ENCODE measurements at places on chromosomes 12 and 14.
A peak's percentile ranks its signal among the peaks of the same experiment; 100 is the strongest.

- no peaks in the 10 kb centered on the region for H3K27me3 ChIP-seq
- no peak overlapping the region for H3K4me3 ChIP-seq
- H3K27ac ChIP-seq: peak overlapping the region; percentile 72
- ATAC-seq: no peak
These were observed 65.1 kb upstream of the DUSP6 start for GRCh38 chr12:89417246-89417977.

DNA sequence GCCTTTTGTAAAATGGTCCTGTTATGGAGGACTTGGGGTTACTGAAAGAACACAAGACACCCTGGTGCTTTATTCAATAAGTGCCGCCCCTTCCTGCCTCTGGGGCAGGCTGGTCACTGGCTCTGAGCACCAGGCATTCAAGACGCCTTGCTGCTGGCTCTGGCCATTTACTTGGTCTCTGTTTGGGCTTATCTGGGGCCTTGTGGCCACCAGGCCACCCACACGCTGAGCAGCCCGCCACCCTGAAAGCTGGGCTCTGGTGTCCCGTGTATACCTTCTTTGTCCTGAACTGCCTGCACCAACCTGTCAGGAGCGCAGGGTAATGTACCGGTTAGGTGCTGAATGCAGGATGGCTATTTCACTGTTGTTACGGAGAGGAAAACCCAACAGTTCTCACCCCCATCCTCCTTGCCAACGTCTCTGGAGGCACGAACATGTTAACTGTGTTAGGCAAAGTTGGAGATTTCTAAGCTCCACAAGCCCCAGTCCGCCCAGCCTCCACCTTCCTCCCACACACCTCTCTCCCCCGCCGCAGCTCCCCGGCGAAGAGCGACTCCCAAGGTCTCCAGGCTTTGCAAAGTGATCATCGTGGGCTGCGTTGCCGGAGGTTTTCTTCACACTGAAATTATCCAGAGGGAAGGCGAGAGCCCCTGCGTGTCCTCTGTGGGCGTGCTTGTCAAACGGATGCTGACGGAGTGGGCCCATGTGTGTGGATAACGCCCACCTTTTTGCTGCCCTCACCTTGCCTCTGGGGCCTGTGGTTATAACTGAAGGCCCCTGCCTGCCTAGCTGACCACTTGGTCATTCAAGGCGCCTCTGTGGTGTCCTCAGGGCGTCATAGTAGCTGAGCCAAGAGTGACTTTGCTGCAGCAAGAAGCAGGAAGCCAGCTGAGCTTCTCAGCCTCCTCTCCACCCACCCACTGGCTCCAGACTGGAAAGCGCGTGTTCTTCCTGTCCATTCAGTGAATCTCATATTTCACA, 18.8 kb upstream of the BEGAIN start:
- no peaks in the 10 kb centered on the region for H3K36me3 ChIP-seq
- no peak for ATAC-seq
- H3K4me1 ChIP-seq: no peaks in the 10 kb centered on the region
- peaks cover 42% of the 10 kb centered on the region for H3K27me3 ChIP-seq
- H3K27ac ChIP-seq: no peak overlapping the region

DNA sequence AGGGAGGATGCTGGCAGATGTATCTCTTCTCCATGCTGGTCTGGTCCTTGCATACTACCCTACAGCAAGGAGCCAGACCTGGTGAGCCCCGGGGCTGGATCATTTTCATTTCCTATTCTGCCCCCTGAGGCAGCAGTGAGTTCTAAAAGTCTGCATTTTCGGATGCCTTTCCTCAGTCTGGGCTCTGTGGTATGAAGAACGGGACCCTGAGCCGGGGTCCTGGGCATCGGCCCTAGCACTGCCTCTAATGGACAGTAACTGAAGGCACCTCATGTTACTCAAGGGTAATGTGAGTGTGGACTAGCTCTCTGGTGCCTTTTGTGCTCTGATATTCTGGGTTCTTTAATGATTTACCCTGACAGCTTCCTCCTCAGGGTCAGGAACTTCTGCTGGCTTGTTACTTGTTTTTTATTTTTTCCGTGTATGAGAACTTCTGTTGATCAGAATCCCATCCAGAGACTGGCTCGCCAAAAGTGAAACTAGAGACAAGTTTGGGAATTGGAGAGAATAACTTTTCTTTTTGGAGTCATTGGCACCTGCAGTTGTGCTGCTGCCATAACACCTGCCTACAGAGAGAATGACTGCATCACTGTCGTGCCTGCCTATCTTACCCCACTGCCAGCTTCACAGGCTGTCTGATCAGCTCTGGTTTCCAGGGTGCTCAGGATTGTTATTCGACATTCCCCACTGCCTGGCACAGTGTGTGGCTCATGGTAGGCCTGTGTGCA, 62.3 kb downstream of the SUSD6 start:
- H3K36me3 ChIP-seq: no peaks in the 10 kb centered on the region
- no peak overlapping the region for H3K4me3 ChIP-seq
- peak overlapping the region; percentile 64 for H3K27ac ChIP-seq

GRCh38 chr12:39269492-39269891, 173.4 kb downstream of the KIF21A start:
- H3K4me3 ChIP-seq: no peak overlapping the region
- no peak overlapping the region for H3K27ac ChIP-seq
- H3K27me3 ChIP-seq: no peaks in the 10 kb centered on the region
- H3K36me3 ChIP-seq: no peaks in the 10 kb centered on the region
- no peaks in the 10 kb centered on the region for H3K4me1 ChIP-seq

DNA sequence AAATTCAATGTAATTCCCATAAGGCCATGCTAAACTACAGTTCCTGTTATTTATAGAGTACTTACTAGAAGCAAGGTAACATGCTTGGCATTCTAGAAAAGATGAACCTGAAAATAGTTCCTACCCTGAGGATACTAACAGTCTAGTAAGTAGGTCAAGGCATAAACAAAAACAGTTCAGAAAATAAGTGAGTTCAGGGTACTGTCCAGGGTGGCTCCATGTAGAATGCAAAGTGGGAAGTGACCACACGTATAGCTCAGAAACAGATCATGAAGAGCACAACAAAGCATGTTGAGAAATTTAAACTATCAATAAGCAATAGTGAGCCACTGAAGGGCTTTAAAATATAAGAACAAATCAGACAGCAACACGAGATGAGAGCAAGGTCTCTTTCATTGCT, 2.3 kb downstream of the TMED10 start:
- ATAC-seq: no peak
- H3K4me1 ChIP-seq: peaks cover 63% of the 10 kb centered on the region
- H3K36me3 ChIP-seq: no peaks in the 10 kb centered on the region

- no peak overlapping the region for H3K4me3 ChIP-seq
- ATAC-seq: no peak
- peaks cover 9% of the 10 kb centered on the region for H3K4me1 ChIP-seq
- H3K27me3 ChIP-seq: no peaks in the 10 kb centered on the region
- H3K27ac ChIP-seq: peak overlapping the region; percentile 29
- H3K36me3 ChIP-seq: no peaks in the 10 kb centered on the region
These were observed 85.3 kb upstream of the PAWR start for GRCh38 chr12:79776111-79776510.

DNA sequence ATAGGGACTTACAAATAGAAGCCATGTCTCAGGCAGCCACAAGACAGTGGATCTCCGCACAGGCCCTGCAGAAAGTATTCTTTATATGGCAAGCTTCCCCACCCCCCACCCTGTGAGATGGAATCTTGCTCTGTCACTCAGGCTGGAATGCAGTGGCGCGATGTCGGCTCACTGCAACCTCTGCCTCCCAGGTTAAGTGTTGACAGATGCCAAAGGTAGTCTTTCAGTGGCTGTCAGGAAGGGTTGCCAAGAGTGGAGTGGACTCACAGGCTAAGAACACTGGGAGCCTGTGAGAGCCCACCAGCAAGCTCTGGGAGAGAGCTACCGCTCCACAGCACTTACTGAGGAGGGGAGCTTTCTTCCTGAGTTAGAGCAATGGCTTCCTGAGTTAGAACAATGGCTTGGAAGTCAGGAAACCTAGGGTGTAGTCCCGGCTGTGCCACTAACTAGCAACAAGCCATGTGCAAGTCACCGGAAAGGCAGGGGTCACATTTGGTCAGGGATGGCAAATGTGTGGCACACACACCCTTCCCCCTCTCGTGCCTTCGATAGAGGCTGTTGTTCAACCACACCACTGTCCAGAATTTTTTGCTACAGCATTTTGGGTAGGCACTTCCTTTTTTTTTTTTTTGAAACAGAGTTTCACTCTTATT, 2.6 kb downstream of the RNASE1 start:
- H3K27me3 ChIP-seq: no peaks in the 10 kb centered on the region
- H3K36me3 ChIP-seq: no peaks in the 10 kb centered on the region
- ATAC-seq: peak; percentile 73
- H3K27ac ChIP-seq: peak overlapping the region; percentile 46

- H3K4me3 ChIP-seq: no peak overlapping the region
- ATAC-seq: no peak
These were observed 250.1 kb upstream of the PRKD1 start for GRCh38 chr14:30177781-30178180.

- H3K27ac ChIP-seq: no peak overlapping the region
- no peaks in the 10 kb centered on the region for H3K27me3 ChIP-seq
- no peak overlapping the region for H3K4me3 ChIP-seq
These were observed 390.7 kb downstream of the C12orf75 start for GRCh38 chr12:105721051-105721825.

GRCh38 chr14:100403802-100404365, 80.7 kb downstream of the SLC25A47 start:
- no peak overlapping the region for H3K4me3 ChIP-seq
- H3K27ac ChIP-seq: no peak overlapping the region
- no peaks in the 10 kb centered on the region for H3K36me3 ChIP-seq
- no peak for ATAC-seq
- no peaks in the 10 kb centered on the region for H3K4me1 ChIP-seq

GRCh38 chr12:29768372-29768771, 15.4 kb downstream of the TMTC1 start:
- H3K27ac ChIP-seq: no peak overlapping the region
- no peaks in the 10 kb centered on the region for H3K27me3 ChIP-seq
- H3K36me3 ChIP-seq: peaks cover 15% of the 10 kb centered on the region

DNA sequence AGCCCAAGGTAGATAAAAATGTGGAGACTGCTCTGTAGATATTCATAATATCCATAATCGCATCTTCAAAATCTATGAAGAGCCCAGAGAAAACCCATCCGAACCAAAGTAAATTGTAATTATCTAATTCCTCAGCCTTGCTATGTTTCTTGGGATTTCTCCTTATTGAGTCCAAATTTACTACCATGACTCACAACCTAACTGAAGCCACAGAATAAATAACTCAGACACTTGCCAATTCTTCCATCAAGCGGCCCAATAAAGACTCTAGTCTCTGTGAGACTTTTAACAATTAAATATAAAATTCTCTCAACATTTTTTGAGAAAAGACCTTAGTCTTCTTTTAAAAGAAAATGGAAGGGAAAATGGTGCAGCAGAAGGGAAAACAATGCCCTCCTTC, 409.8 kb downstream of the DAD1 start:
- no peak overlapping the region for H3K27ac ChIP-seq
- no peaks in the 10 kb centered on the region for H3K27me3 ChIP-seq
- ATAC-seq: no peak
- H3K36me3 ChIP-seq: no peaks in the 10 kb centered on the region
- H3K4me3 ChIP-seq: no peak overlapping the region
- H3K4me1 ChIP-seq: no peaks in the 10 kb centered on the region

DNA sequence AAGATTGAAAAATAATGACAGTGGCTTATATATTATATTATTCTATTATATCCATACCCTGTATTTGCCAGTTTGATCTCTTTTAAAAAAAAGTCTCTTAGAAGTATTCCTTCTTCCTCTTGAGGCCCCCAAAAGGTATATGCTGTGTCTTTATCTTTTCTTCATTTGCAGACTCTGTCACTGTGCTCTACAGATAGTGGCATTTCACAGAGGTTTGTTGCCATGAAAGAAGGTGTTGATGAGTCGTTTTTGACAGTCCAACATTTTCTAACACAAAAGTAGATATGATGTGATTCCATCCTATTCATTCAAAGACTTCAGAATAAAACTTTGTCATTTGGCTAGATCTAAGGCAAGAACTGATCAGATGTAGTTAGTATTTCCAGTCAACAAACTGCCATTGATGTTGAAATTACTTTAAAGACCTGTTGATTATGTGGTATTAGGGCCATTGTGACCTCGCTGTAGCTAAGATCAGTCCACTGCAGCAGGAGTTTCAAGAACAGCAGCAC, at the start of gene CCDC196:
Gene CCDC196, plus strand, starts transcription at position 462 of the 512 bp plus-strand sequence. CDS start 132 bp downstream, outside the sequence.
- no peak for ATAC-seq
- H3K4me1 ChIP-seq: peaks cover 8% of the 10 kb centered on the region
- H3K4me3 ChIP-seq: no peak within 1 kb of the TSS
- H3K36me3 ChIP-seq: no peaks in the 10 kb centered on the region
- H3K27me3 ChIP-seq: no peaks in the 10 kb centered on the region
- H3K27ac ChIP-seq: no peak within 1 kb of the TSS

- no peak for ATAC-seq
- peaks cover 14% of the 10 kb centered on the region for H3K27me3 ChIP-seq
- no peak overlapping the region for H3K4me3 ChIP-seq
- H3K4me1 ChIP-seq: no peaks in the 10 kb centered on the region
- no peaks in the 10 kb centered on the region for H3K36me3 ChIP-seq
These were observed 49.7 kb downstream of the FAM222A start for GRCh38 chr12:109763201-109763841.

- no peaks in the 10 kb centered on the region for H3K27me3 ChIP-seq
- H3K27ac ChIP-seq: no peak overlapping the region
- ATAC-seq: no peak
- no peaks in the 10 kb centered on the region for H3K36me3 ChIP-seq
- H3K4me1 ChIP-seq: no peaks in the 10 kb centered on the region
These were observed 74.6 kb upstream of the MYF6 start for GRCh38 chr12:80632835-80633234.

DNA sequence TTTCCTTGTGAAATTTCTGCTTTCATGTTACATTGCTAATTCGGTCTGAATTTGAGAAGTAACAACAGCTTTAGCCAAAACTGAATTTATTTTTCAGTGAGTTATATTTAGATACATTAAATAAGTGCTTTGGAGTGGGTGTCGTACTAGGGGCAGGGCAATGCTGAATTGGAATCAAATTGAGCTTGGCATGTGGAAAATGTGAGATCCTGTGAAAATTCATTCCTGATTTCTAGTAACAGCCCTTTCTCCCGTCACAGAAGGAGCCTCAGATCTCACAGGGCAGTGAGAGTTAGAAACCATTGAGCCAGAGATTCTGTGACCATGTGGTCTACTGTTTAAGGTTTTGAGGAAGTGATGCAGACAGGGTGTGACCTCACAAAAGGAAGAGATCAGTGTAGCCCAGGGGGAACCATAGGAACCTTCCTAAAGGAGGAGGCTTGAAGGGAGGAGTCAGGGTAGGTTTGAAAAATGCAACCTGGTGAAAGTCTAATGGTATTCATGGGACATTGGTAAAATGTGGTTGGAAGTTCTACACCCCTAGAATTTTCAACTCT, 1136.8 kb downstream of the AACS start:
- H3K36me3 ChIP-seq: no peaks in the 10 kb centered on the region
- H3K27me3 ChIP-seq: peaks cover 14% of the 10 kb centered on the region
- no peak overlapping the region for H3K4me3 ChIP-seq
- no peak overlapping the region for H3K27ac ChIP-seq
- H3K4me1 ChIP-seq: no peaks in the 10 kb centered on the region
- no peak for ATAC-seq

DNA sequence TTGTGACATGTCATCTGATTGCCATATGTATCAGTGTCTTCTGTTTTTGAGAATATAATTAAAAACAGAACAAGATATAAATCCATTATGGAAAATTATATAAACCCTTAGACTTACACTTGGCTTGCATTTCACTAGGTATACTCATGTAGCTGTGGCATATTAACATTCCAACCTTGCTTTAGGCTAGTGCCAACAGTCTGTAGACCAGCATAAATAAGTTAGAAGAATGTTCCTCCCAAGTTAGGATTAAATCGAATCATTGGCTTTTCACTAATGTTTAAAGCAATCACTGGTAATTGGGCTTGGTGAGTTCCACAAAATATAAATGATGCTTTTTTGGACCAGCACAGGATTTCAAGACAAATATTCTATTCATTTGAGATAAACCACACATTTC, 103.0 kb downstream of the LIN7A start:
- peaks cover 29% of the 10 kb centered on the region for H3K4me1 ChIP-seq
- ATAC-seq: no peak
- no peaks in the 10 kb centered on the region for H3K36me3 ChIP-seq

Measured in gastroesophageal sphincter (tissue), 4 donors.